ENCODE measurements at places on chromosomes 13 and 19.

- no peak for DNase-seq
These were observed 9.1 kb downstream of the SMIM7 start for GRCh38 chr19:16650821-16651220.

- DNase-seq, result no peak
These were observed 5.7 kb downstream of the XRCC1 start for GRCh38 chr19:43569657-43570056.

GRCh38 chr19:40689339-40690049 lies 957 bp downstream of the NUMBL start:
- no peak for DNase-seq

GRCh38 chr19:2618611-2619010 lies 83.9 kb downstream of the GNG7 start:
- no peak for DNase-seq

DNA sequence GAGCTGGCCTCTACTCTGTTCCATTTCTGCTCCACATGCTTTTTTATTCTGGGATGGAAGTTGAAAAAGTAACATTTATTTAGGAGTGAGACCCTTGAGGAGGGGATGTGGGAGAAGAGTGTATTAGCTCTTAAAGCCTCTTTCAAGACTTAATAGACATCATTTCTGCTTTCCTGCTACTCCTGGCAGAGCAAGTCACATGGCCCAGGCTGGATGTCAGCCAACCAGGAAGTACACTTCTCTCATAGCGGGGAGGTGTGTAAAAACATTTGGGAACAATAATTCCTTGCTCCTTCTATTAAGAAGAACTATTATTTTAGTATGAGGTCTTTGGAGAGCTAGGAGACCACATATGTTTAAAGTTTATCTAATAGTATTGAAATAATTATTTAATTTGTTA lies 40.6 kb upstream of the FAM216B start:
- DNase-seq, result no peak

- no peak for DNase-seq
These were observed 333.2 kb upstream of the ZNF507 start for GRCh38 chr19:32012206-32012605.

DNA sequence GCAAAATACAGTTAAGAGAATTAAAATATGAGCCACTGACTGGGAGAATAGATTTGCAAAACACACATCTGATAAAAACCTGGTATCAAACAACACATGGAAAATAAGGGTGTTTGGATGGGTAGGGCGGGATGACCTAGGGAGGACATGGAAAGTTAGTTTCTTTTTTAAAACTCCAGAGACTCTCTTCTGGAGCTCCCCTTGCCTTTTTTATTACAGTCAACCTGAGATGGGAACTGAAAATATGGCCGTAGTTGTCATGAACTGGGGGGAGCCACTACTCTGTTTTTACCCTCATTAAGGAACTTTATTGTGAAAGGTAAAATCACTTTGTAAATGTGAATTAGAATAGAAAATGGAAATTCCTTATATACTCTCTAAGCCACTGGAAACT lies 113.0 kb downstream of the ATP11A start:
- DNase-seq, result no peak

DNA sequence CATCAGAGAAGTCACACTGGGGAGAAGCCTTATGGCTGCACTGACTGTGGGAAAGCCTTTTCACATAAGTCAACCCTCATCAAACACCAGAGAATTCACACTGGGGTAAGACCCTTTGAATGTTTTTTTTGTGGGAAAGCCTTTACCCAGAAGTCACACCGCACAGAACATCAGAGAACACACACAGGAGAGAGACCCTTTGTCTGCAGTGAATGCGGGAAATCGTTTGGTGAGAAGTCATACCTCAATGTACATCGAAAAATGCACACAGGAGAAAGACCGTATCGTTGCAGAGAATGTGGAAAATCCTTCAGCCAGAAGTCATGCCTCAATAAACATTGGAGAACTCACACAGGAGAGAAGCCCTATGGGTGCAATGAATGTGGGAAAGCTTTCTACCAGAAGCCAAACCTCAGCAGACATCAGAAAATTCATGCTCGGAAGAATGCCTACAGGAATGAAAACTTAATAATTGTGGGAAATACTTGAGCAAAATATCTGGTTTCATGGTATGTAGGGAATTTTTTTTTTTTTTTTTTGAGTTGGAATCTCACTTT lies 30.7 kb downstream of the ZNF793 start:
- DNase-seq, result no peak

DNA sequence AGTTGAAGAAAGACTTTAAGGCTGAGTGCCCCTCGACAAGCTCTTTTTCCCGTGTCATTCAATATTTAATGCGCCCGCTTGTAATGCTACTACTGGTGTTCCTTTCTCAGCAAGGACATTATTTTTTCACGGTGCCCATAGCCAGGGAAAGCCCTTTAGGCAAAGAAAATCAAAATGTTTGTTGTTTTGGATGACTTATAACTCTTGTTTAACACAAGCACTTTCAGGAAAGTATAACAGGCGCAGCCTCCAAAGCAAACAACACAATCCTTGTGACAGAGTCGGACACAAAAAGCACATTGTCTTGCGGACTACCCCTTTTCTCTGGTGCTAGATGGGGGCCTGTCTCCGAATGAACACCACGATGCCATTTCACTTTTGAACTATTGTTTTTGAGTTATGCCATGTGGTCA lies 12.4 kb downstream of the ZIC5 start:
- DNase-seq, result no peak

DNA sequence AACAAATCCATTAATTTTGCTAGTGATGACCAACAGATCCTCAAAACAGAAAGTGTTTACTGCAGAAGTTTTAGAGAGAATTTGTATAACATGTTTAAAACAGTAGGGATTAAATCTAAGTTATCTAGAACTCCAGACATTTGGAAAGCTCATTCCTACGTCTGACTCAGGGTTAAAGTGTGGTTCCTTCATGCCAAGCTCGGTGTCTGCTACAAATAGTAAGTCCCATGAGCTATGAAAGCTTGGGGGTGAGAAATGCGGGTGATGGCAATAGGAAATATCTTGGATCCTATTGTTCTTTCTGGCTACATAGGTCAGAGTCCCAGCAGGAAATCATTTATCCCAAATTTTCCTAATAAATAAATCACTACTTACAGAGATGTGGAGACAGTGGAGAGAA lies 867.1 kb downstream of the UQCRFS1 start:
- no peak for DNase-seq

GRCh38 chr13:89221557-89222158 lies 1550.5 kb downstream of the SLITRK5 start:
- DNase-seq, result no peak

DNA sequence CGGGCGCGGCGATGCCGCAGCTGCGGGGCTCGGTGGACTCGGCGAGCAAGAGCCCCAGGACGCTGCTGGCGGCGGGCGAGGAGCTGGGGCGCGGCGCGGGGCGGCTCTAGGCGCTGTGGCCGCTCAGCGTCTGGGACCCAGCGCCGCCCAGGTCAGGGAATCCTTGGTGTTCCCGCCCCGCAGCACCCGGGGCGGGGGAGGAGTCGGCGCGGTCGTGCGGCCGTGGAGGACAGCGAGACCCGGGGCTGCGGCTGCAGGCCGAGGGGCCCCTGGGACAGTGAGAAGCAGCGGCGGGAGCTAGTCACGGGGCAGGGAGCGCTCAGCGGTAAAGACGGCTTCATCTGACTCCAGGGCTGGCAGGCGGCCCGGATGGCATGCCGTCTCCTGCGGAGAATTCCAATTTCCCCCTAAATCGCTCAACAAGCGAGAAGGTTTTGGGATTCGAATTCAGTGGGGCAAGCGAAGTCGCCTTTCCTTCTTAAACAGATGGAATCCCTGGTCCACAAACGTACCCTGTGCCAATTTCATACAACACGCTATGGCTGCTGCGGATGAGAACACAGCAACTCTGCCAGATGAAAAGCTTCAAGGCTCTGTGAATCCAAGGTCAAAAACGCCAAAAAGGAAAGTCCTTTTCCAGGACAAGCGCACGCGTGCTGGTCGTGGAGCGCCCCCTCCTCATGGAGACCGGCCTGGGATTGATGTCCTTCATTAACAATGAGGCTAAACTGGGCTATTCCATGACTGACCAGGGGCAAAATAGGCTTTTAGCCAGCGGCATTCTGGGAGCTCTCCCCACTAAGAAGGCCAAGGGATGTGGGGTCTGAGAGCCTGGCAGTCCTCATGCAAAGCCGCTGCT lies 4.2 kb upstream of the ZSCAN4 start:
- no peak for DNase-seq

- DNase-seq, result no peak
These were observed 8.9 kb downstream of the HAS1 start for GRCh38 chr19:51714848-51715247.

- DNase-seq, result no peak
These were observed 14.8 kb downstream of the DOCK9 start for GRCh38 chr13:98962901-98963590.

DNA sequence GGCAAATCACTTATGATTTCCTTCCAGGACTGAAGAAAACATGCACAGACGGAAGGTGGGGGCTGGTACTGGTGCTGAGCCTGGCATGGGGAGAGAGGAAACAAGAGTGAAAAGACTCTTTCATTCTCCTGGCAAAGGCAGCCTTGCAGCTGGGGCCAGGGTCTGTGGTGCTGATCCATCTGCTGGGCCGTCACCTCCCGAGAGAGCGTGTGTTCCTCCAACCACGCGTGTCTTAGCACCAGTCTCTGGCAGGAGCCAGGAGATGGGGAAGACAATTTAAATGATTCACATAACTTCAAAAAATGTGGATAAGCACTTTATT lies 23.9 kb upstream of the SPART start:
- DNase-seq, result no peak

DNA sequence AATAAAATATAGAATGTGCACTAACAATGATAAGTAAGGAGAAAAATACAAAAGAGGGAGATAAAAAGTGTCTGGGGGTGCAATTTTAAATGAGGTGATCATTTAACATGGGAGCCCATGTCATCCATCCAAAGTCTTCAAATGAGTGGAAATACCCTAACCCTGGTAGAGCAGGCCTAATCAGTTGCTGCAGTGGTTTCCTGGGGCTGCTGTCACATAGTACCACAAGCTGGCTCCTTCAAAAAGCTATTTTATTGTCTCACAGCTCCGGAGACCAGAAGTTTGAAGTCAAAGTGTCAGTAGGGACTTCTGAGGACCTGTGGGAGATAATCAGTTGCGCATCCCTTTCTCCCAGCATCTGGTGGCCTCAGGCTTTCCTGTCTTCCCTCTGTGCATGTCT lies 717.9 kb downstream of the DIAPH3 start:
- no peak for DNase-seq

DNA sequence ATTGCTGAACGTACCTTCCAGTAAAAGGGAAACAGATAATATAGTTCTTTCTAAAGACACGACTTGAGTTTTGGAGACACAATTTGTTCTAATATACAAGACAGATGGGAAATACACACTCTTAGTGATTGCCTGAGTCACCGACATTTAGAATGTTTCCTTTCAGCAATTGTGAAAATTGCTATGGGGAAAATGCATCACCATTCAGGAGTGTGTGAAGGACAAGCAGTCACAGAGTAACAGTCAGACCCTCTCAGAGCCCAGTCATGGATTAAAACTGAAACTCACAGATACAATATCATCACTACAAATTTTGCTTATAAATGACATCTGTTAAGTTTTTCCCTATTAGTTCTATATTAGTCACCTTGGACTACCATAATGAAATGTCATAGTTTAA lies 286.1 kb downstream of the SPRY2 start:
- DNase-seq, result no peak

DNA sequence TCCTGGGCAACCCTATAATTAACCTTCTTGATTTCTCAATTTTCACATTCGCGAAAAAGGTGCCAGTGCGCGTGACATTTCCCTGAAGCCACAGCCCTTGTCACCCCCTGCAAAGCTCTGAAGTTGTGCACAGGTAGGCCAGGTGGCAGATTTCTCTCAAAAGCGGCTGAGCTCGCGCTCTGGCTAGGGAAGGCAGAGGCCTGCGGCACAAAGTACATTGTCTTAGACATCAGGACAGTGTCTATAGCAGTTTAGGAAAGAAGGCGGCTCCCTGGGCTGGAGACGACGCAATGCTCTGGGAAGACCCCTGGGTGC lies 42.9 kb upstream of the ZNF14 start:
- DNase-seq, result no peak

GRCh38 chr19:55257461-55258420 lies 1.1 kb downstream of the PPP6R1 start:
- DNase-seq, result peak; percentile 35

- no peak for DNase-seq
These were observed 4.8 kb downstream of the KMT5C start for GRCh38 chr19:55344444-55344843.

- DNase-seq, result peak; percentile 45
These were observed 82.9 kb downstream of the ZNF737 start for GRCh38 chr19:20482721-20483120.

GRCh38 chr19:14616407-14616806 lies 33.5 kb downstream of the CLEC17A start:
- DNase-seq, result no peak

GRCh38 chr19:604355-604754 lies 14.7 kb downstream of the HCN2 start:
- DNase-seq, result no peak

- no peak for DNase-seq
These were observed 14.4 kb downstream of the IL17D start for GRCh38 chr13:20717581-20718542.

GRCh38 chr19:1549332-1549945 lies 18.7 kb downstream of the MEX3D start:
- no peak for DNase-seq

DNA sequence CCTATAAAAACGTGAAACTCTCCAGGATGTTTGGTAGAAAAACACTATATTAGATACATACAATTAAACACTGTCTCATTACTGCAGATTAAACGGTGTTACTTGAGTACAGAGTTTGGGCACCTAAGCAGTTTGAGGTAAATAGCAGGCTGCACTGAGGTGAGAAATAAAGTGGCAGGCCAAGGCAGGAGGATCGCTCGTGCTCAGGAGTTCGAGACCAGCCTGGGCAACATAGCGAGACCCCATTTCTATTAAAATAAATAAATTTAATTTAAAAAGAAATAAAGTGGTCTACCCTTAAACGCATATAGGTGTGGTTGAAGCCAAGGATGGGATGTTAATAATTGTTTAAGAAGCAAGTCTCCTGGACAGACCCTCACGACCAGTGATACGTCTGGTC lies 1.2 kb downstream of the PSPC1 start:
- no peak for DNase-seq

DNA sequence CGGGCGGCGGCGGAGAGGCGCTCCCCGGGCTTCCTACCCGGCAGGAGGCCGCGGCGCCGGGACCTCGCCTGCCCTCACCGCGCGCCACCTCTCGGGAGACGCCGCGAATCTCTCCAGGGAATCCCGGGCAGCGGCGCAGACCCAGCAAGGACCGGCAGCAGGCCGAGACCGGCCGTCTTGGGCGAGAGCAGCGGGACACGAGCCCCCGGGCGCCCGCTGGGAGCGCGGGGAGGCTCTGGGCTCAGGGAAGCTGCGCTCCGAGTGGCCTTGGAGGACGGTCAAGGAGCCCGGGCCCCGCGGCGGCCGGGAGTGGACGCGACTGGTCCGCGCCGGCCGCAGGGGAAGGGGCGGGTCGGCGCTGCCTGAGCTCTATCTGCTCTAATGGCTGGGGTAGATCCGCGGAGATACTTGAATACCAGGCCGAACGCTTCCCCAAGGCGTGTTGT lies 14.7 kb downstream of the CDX2 start:
- no peak for DNase-seq

GRCh38 chr19:55056827-55057226 lies 6.1 kb downstream of the RDH13 start:
- no peak for DNase-seq

Measured in CD4-positive, CD25-positive, alpha-beta regulatory T cell (primary cell).